ENCODE measurements at places on chromosomes 1 and 21.

DNA sequence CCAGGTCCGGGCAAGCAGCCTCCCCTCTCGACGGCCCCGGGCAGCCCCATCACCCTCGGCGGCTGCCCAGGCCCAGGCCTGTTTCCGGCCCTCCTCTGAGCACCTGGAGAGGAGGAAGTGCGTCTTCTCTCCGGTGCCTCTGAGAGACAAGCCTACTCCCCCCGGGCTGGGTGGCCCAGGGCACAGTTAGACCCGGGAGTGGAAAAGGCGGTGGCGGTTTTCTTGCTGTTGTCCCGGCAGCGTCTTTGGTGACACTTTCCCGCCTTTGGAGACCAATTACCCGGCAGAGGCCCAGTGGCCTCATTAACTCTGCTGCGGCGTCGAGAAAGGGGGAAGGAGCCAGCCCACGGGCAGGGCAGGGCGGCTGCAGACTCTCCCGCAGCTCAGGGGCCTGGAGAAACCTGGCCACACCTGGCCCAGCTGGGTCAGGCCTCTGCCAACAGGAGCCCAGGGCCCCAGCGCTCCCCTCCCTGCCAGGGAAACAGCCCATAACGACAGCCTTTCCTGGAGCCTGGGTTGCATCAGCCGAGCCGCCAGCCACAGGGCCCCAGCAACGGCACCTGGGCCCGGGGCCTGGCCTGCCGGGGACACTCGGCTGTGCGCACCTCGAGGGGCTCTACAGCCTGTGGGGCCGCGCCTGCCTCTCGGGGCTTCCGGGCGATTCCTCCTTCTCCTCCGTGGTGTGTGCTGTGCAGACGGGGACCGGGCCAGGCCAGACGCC lies 28.4 kb upstream of the C1orf159 start:
- no peak for DNase-seq

- DNase-seq: no peak
Observed at GRCh38 chr1:197358959-197359358, 90.9 kb downstream of the CRB1 start.

- DNase-seq: no peak
Observed at GRCh38 chr1:4227986-4228385, 327.9 kb upstream of the C1orf174 start.

GRCh38 chr1:245046769-245047168 lies 108.0 kb upstream of the KIF26B start:
- peak; percentile 80 for DNase-seq

Measured in NCI-H1092 treated with DMSO at 0.1 percent for 48 hours (cell line).